ENCODE measurements at places on chromosomes 5 and 9.

- DNase-seq, result no peak
These were observed 1156.8 kb upstream of the SEMA6A start for GRCh38 chr5:117731446-117731845.

DNA sequence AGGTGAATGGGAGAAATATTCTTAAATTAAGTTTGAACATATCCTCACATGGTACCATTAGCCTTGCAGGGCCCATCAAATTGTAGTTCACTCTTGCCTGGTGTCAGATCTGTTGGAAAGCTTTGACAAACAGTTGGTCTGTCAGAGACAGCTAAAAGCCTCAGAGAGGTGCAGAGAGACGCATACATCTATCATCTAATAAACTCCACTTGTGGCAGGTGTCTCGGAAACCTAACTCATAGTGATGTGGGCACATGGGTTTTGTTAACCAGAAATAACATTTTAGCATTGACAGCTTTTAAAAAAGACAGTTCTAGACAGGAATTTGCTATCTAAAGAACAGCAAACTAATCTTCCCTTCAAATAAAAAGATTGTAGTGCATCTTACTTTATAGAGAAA, 315.9 kb downstream of the KDM4C start:
- DNase-seq, result no peak

- no peak for DNase-seq
These were observed 18.8 kb upstream of the CORO2A start for GRCh38 chr9:98211260-98211659.

DNA sequence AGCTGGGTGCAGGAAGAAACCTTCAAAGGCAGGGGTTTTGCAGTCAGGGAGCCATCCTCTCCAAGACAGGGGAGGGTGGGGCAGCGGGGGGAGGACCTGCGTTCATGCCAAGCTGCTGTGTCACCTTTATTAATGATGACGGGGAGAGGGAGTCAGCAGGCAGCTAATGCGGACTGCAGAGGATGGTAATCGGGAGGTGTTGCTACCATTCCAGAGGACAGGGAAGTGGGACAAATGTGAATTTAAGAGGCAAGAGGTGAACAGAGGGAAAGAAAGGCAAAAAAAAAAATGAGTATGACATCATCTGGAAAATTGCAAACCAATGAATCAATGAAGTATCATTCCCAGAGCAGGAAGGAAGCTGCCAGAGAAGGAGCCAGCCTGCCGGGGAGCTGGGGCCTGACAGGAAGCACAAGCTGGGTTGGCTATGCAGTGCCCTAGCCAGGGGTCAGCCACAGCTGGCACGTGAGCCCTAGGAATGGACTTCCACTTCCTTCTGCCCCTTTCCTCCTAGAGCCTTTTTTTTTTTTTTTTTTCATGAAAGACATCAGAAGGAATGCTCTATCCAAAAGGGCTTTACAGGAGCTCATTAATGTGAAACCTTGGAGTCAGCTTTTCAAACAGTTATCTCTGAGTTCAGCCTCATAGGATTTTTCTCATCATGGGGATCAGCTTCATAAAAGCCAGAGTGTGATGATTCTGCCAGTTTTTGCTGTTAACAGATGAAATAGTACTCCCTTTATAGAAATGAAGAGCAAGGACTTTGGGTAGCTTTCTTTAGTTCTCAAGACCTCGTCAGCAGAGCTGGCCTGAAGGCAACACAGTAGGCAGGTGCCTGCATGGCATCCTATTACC, 9.2 kb downstream of the INSYN2B start:
- peak; percentile 29 for DNase-seq

DNA sequence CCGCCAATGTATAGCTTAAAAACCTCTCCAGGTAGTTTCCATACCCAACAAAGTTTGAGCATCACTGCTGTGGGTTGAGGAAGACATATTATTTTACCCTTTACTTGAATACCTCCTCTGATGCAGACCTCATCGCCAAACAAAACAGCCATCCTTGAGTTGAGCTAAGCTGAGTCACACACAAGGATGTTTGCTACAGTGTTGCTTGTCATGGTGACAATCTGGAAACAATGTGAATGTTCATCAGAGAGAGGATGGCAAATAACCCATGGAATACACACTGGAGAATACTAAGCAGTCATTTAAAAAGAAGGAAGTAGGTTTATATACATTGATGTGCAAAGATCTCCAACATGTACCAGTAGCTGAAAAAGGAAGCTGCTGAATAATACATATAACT, 41.1 kb upstream of the TCF7 start:
- no peak for DNase-seq

DNA sequence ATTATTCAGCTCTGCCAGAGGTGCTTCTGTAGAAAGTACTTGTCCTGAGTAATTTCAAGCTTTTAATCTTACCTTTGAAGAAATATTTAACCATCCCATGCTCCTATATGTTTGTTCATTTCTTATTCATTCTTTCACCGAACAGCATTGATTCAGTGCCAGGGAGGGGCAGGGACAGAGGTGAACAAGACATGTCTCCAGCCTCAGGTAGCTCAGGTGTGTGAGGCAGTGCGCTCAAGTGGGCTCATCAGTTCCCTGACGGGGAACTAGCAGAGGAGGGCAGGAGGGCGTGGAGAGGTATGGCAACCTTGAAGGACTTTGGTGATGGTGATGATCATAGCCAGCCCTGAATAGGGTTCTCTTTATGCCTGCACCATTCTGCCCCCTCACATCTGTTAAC, 25.9 kb downstream of the ERGIC1 start:
- DNase-seq, result no peak

DNA sequence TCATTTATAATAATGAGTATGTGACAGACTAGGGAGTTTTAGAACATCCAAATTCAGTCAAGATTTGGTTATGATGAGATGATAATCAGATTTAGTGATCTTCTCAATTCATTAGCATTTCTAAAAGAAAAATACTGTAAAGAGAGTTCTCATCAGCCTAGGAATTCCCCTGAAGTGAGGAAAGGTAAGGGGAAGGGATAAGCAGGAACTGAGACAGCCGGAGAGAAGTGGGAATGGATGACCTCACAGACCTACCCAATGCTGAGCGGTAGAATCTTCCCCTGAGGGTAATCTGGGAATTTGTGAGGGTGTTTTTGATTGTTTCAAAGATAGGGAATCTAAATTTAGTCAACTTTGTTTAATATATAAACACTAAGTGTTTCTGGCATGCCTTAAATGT, 16.7 kb upstream of the GPBP1 start:
- no peak for DNase-seq

- no peak for DNase-seq
These were observed 150.1 kb downstream of the KDM4C start for GRCh38 chr9:6907772-6908381.

- DNase-seq, result no peak
These were observed 54.0 kb downstream of the SLC22A5 start for GRCh38 chr5:132423438-132423898.

GRCh38 chr9:27719711-27720110, 146.4 kb upstream of the C9orf72 start:
- DNase-seq, result no peak

- DNase-seq, result no peak
These were observed 33.5 kb upstream of the EGFL7 start for GRCh38 chr9:136629001-136629878.

- no peak for DNase-seq
These were observed 472.0 kb downstream of the ACTL7B start for GRCh38 chr9:108383796-108384195.

GRCh38 chr9:84903963-84904362, 234.4 kb downstream of the NTRK2 start:
- no peak for DNase-seq

- DNase-seq, result no peak
These were observed 146.0 kb downstream of the C9orf50 start for GRCh38 chr9:129474740-129475404.

GRCh38 chr5:95723632-95724369, 7.3 kb upstream of the RHOBTB3 start:
- DNase-seq, result no peak

- DNase-seq, result no peak
These were observed 56.6 kb downstream of the CHSY3 start for GRCh38 chr5:129960831-129961230.

DNA sequence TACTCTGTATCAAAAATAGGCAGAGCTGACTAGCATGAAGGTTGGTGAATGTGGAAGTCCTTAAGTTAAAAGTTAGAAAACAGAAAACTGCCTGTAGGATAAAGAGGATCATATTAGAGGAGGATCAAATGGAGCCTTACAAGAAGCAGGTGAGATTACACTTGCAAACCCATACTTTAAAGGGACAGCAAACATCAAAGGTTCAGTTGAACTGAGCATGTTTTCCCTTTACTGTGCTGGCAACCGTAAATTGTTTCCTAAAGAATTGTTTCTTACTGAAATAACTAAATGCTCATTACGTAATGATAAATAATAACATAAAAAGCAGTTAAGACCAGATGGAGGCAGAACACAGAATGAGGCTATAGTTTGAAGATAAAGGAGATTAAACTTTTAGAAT, 465.3 kb upstream of the FTMT start:
- DNase-seq, result no peak

All from Calu3 (cell line).